ENCODE measurements at places on chromosomes 4 and X.

DNA sequence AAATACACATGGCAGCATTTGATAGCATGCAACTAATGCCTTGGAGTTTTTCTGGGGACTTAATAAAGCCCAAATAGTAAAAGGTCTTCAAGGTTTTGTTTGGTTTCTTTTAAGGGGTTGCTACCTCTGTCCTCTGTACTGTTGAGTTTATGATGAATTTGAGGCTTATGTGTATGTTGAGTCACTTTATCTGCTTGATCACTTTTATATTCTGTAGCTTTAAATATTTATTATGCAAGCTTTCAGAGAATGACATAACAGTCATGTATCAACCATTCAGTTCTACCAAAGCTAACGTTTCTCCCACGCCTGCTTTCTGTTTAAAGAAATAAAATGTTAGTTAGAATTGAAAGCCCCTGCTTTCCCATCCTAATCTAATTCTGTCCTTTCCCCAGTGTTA is 122.2 kb downstream of the NHS start:
- no peak for DNase-seq

DNA sequence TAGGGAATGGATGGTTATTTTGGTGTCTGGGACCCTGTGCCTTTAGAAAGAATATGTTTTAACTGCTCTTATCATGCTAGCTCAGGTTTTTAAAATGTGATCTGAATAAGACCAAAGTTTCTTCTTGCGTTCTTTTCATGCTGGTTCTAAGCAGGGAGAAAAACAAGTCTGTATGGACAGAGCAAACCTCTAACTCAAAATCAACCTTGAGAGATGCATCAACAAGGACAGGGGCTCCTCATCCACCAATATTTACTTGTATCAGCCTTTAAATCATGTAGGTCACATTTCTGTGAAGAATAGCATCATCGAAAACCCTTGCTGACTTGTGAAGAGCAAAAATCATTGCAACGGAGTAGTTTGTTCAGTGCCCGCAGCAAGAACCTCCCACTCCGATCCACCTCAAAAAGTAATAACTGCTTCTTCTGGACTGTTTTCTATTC is 1.2 kb downstream of the ATP10D start:
- no peak for DNase-seq

- DNase-seq, result no peak
These were observed 1.2 kb downstream of the PRMT9 start for GRCh38 chr4:147682755-147683154.

- DNase-seq, result no peak
These were observed 340.7 kb upstream of the HS3ST1 start for GRCh38 chr4:11769434-11769833.

DNA sequence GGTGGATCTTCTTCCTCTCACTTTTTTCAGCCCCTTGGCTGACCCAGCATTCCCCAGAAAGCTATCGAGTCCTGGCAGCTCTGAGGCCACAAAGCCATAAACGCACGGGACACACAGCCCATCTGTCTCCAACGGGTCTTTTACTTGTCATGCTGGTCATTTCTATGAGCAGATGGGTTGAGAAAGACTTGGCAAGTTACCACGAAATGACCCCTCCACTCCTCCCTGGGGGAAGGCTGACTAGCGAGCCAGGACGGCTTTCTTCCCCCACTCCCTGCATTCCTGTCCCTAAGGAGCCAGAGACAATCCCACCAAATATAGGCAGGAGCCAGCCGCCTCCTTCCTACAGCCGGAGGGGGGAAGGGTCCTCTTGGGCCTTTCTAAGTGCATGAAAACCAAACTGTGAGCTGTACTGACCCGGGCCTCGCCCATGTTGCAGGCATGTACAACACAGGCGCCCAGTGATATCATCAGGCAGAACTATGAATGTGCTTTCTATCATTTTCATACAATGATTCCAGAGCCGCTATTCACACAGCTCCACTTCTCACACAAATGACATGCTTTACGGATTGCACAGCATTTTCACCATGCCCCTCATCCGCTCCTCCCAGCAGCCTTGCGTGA is 28.6 kb downstream of the AFAP1 start:
- peak; percentile 41 for DNase-seq

- no peak for DNase-seq
These were observed 1.0 kb downstream of the HMGB2 start for GRCh38 chr4:173332963-173333657.

DNA sequence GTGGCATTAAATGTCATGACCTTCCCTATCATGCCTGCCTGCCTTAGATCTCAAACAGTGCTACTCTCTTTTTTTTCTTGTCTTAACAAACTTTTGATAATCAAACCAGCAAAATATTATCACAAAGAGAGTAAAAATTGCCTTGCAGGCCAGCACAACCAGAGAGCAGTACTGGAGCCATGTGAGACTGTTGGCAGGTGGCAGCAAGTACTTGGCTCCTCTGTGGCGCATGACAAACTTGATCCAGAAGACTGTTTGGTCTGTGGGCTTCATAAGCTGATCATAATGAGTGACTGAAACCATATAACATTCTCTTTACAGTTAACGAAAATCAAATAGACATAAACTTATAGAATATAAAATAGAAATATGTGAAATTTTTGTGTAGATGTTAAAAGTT is 33.3 kb upstream of the UGT2A3 start:
- DNase-seq, result no peak

DNA sequence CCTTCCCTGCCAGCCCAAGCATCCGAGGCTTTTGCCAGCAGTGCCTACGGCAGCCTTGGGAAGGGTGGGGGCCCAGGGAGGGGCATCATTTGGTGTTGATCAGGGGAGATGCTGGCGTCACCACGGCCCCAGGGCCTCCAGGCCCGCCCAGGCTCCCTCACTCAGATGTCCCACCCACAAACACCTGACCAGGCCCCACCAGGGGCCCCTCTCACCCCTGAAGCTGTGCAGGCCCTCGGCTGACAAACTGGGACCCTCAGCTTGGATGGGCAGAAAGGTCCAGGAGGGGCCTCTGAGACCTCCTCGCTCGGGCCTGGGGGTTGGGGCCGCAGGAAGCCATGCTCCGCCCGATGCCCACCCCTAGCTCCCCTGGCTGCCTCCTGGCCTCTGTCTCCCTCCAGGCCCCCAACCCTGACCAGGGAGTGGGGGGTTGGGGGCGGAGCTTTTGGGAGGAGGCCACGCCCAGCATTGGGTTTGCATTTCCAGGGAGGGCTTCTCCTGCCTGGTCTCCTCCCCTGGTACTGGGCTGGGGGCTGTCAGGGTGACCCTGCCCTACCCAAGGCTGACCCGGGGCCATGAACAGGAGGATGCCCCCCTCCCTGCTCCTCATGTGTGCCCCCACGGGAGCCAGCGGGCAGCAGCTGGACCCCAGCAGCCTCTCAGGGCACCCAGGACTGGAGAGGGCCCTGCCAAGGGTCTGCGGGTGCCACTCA is 33.4 kb upstream of the SPON2 start:
- no peak for DNase-seq

- no peak for DNase-seq
These were observed 374.5 kb upstream of the FMR1 start for GRCh38 chrX:147537172-147537571.

- no peak for DNase-seq
These were observed 68.4 kb downstream of the FBXO8 start for GRCh38 chr4:174215057-174215456.

DNA sequence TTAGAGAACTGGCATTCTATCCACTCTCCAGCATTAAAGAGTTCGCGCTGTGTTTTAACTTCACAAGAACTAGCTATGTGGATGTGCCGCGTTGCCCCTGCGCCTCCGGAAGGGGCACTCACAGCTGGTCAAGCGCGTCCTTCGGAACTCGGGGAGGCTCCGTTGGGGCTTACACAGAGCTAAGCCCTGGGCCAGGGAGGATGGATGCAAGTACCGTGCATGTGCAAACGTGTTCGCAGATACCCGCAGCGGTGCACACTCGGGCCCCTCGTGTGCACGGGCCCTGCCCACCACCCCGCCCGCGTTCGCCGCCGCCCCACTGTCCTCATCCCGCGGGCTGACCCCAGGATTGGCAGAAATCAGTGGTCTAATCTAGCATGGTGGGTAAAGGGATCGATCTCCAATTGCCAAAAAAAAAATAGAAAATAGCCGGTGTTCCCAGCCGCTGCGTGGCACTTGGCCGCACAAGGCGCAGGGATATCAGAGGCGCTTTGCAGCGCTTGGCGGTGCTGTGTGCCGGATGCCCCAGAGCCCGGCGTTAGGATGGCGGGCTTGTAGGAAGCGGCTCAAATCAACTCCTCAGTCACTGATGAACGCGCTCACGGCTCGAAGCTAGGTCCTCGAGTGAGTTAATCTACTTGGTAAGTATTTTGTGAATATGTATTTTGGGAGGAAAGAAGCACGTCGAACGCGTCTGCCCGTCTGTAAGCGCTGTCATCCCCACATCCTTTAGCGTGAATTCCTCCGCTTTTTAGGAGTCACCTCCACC is 989 bp upstream of the PCDH10 start:
- DNase-seq, result no peak

- DNase-seq, result no peak
These were observed 285.1 kb upstream of the MAGEB18 start for GRCh38 chrX:25853002-25853479.

GRCh38 chr4:158461336-158461735 is 60.3 kb upstream of the RXFP1 start:
- DNase-seq, result no peak

- no peak for DNase-seq
These were observed 1191.0 kb upstream of the AGA start for GRCh38 chr4:178633263-178633662.

DNA sequence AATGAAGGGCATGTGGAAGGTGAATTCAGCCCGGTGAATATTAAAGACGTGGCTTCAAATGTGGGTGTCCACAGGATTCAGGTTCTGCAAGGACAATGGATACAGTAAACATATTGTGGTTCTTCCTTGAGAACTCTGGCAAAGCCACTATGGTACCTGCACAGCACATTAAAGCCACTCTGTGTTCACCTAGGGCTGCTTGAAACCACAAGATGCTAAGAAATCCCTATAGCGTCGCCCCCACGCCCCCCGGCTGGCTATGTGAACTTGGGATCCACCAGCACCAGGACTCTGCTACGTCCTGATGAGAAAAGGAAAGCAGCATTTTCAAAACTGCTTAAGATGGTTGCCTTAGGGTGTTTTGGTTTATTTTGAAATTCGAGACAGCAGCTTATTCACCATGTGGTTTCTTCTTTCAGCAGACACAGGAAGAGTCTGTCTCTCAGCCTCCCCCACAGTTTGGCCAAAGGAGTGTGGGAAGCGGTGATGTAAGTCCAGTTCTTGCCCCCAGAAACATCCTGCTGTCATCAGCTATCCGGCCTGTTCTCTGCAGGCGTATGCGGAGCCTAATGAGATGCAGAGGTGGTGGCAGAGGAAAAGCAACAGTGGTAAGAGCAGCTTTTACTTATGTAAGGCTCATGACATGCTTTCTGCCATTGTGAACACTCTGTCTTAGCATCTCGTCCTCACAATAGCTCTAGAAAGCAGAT is 111.5 kb downstream of the AFAP1 start:
- peak; percentile 84 for DNase-seq

GRCh38 chrX:11970578-11971359 is 167.5 kb upstream of the FRMPD4 start:
- DNase-seq, result no peak

- DNase-seq, result no peak
These were observed 701 bp upstream of the BCOR start for GRCh38 chrX:40098264-40099054.

DNA sequence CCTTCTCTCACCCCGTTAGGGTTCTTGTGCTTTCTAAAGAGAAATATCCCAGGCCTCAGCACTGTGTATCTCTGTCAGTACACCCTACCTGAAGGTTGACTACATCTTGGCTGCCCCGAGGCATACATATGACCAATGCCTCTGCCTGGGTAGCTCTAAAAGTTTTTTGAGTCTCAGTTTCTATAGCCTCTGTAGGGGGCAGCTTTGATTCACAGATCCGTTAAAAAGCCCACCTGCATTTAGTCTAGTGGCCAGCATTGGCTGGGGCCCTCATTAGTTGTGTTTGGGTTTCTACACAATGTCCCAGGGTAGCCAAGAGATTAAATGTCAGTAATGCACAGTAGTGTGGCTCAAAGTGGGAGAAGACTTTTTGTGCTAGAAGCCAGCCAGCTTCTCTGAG is 151.1 kb downstream of the CFAP299 start:
- no peak for DNase-seq

DNA sequence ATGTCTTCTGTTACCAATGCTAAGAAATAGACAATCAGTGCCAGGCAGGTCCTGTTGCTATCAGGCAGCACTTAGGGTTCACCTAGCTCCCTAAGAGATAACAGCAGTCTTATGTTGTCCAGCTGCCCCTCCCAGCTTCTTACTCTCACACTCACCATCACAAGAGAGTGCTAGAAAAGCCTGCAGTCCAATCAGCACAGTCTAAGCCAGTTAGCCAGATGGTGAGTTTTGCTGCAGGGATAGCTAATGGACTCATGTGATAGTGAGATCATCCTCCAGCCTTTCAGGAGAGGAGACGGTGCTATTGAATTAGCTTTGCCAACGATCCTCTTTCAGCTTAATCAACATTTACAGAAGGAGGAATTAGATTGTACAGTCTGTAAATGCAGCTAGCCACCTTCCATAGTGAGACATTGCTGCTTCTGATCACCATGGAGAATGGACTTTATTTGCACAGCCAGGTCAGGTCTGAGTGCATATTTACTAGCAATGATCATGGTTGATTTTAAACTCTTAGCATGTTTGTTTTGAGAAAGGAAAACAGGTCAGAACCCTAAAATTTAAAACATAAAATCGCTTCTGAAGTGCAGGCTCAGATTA is 438.3 kb downstream of the CENPC start:
- DNase-seq, result no peak

- DNase-seq, result no peak
These were observed 318.0 kb downstream of the FBXW7 start for GRCh38 chr4:152217896-152218295.

GRCh38 chr4:71009890-71010588 is 16.6 kb downstream of the DCK start:
- no peak for DNase-seq

GRCh38 chr4:24211856-24212255 is 322.0 kb upstream of the PPARGC1A start:
- DNase-seq, result no peak

DNA sequence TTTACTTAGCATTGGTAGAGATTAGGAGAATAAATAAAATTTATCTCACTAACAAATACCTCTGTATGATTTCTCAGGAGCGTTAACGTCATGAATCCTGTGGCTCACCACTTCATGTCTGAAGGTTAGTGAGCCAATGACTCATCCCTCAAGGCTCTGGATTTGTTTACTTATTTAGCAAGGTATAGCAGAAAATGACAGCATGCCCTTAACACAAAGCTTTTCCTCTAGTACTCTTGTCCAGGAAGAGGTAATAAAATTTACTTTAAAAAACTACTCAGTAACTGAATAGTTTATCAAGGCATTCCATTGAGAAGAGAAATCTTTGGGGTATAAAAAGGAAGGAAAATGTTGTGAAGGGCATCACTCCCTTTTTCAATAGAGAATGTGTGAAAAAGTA is 823.8 kb downstream of the CCSER1 start:
- no peak for DNase-seq

GRCh38 chr4:1610791-1611500 is 73.2 kb downstream of the FAM53A start:
- no peak for DNase-seq

DNA sequence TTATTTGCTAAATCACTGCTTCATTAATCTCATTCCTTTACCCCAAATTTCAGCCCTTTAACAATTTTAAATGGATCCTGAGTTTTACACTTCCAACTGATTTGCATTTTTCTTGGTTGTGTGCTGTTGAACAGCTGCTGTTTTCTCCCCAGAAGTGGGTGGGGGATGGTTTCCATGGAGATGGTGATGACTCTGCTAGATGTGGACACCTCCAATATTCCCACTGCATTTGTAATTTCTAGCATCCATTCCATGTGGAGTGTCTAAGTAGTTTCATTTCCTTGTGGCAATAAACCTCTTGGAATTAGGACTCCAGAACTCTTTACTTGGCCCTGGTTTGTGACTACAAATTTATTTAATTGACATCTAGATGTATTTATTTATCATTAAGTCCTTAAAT is 330.4 kb downstream of the GBA3 start:
- DNase-seq, result no peak

Data from tibial artery (tissue), 4 donors.